Activated CD4-positive, alpha-beta T cell treated with anti-CD3 and anti-CD28 coated beads for 1 hour (primary cell): ENCODE measurements at places on chromosomes 7 and 10.

DNA sequence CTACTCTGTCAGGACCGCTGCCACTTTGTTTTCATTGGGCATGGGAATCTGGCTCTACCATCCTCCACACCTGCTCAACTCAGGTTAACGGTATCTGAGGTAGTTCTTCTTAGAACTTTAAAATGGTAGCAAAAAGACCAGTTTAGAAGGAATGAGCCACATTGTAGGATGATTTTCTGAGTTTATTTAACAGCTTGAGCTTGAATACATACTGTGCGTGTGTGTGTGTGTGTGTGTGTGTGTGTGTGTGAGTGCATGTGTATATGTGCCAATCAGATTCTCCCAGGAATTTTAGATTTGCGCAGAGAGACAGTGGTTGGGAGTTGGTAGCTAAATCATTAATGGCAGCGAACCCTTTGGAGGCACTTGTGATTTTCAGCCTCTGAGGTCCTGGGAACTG is 81.4 kb downstream of the SPAG6 start:
- no peak for DNase-seq

GRCh38 chr10:17649836-17650235 is 5.9 kb downstream of the STAM start:
- DNase-seq, result no peak

DNA sequence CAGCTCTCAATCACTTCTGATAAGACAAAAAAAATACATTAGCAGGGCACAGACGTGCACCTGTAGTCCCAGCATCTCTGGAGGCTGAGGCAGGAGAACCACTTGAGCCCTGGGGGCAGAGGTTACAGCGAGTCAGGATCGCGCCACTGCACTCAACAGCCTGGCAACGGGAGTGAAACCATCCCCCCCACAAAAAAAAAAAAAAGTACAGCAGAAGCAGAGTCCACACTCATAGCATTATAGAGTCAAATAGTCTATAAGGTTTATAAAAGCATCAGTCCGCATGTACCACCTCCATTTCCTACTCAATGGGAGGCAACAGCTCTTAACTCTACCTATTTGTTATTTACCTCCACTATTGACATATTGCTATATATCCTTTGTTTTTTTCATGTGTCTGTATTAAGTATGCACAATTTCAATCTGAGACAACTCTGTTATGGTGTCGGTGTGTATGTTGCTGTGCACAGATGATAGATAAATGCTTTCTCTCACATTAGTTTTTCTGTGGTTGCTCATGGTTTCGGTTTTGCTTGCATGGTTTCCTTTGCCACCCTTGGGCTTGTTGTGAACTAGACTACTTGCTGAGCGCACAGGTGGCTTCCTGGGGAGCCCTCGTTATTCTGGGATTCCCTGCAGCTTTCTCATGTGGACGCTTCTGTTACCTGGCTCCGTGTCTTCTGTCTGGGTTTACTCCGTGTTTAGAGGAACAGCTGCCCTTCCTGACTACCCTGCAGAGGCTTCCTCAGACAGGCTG is 40.4 kb downstream of the PROSER2 start:
- DNase-seq, result peak; percentile 23

- DNase-seq, result no peak
Observed at GRCh38 chr10:132885451-132886210, 56.7 kb downstream of the CFAP46 start.

DNA sequence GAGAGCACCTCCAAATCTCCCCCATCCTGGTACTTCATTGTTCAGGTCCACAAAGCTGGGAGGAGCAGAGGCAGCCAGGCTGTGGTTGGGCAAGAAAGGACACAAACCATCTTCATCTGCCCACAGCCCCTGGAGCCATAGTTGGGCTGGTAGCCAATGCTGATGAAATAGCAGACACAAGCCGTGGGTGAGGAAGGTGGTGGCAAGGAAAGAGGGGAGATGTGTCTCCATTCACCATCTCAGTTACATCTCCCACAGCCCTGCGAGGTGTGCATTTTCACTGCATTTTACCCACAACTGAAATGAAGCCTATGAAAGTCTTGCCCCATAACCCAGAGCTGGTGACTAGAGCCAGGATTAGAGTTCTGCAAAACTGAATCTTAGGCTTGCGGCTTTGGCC is 35.0 kb downstream of the PIK3AP1 start:
- no peak for DNase-seq

GRCh38 chr7:8714791-8715190 is 281.4 kb downstream of the NXPH1 start:
- no peak for DNase-seq

DNA sequence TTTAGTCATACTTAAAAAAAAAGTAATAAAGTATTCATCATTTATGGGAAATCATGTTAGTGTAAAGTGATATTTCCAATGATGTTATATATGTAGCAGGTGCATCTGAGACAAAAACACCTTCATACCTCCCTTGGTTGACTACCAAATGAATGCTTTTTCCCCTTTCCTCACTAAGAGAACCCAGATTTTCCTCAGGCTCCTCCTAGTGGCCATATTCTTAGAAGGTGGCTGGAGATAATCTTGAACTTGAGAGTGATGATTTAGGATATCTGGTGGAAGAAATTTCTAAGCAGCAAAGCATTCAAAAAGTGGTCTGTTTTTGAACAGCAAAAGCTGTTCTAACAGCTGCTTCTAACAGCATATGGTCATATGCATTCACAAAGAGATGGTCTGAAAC is 16.8 kb upstream of the DNAH11 start:
- no peak for DNase-seq
